Kidney (tissue), 22 donors: ENCODE measurements at places on chromosomes 13 and 19.

GRCh38 chr13:113938246-113938645 is 35.6 kb downstream of the C13orf46 start:
- DNase-seq, result no peak

DNA sequence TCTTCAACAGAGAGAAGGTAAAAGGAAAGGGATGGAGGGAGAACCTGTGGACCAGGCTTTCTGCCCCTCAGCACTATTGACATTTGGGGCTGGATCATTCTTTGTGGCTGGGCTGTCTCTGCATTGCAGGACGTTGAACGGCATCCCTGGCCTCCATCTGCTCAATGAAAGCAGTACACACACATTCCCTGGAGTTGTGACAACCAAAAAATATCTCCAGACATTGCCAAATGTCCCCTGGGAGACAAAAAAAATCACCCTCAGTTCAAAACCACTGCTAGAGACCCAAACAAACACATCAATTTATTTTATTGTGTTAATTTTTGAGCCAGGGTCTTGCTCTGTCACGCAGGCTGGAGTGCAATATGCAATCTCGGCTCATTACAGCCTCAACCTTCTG is 43.3 kb downstream of the INSR start:
- no peak for DNase-seq

- no peak for DNase-seq
Observed at GRCh38 chr19:35738887-35739229, 3.4 kb downstream of the IGFLR1 start.

DNA sequence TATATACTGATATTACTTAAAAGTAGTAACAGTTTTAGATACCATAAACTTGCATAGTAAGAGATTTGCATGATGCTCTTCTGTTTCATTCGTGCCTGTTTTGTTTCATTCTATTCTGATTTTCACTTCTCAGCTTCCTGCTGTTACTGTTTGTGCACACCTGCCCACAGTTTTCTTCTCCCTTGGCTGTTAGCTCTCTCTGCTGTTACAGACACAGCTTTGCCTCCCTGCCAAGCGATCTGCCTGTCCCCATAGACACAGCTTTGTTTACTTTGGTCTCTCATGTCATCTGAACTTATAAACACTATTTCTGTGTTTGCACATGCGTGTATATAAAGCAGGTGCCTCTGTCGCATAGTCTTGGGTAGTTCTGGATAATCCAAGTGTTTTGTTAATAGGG is 21.4 kb upstream of the UPF3A start:
- DNase-seq, result no peak

DNA sequence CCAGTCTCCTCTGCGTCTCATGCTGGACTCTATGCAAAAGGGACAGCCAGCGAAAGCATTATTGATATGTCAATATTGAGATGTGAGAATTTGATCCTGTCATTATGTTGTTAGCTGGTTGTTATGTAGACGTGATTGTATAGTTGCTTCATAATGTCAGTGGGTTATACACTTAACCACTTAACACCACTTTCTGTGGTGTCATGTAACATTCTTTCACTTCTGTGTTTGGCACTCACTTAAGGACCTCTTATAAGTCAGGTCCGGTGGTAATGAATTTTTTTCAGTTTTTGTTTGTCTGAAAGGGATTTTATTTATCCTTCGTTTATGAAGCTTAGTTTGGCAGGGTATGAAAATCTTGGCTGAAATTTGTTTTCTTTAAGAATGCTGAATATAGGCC is 7.1 kb upstream of the SIGLEC7 start:
- DNase-seq, result no peak

- DNase-seq, result no peak
Observed at GRCh38 chr13:51241720-51242119, 19.5 kb downstream of the FAM124A start.

DNA sequence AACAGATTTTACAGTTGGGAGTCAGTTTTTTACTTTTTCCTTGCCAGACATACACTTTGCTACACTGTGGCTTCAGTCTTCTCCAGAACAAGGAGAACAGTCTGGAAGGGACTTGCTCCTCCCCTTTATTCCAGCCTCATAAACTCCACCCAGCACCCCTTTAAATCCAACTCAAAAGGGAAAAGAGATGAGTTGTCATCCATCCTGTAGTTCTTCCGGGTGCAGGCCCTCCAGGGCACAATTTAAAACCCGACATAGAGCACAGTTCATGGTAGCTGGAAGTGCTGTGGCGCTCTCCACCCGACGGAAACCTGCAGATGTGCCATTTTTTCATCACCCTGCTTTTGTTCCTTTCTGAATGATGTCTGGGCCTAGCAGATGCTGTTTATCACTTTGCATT is 98.9 kb downstream of the ZAR1L start:
- no peak for DNase-seq

GRCh38 chr13:34522808-34523207 is 419.3 kb upstream of the NBEA start:
- peak; percentile 16 for DNase-seq

DNA sequence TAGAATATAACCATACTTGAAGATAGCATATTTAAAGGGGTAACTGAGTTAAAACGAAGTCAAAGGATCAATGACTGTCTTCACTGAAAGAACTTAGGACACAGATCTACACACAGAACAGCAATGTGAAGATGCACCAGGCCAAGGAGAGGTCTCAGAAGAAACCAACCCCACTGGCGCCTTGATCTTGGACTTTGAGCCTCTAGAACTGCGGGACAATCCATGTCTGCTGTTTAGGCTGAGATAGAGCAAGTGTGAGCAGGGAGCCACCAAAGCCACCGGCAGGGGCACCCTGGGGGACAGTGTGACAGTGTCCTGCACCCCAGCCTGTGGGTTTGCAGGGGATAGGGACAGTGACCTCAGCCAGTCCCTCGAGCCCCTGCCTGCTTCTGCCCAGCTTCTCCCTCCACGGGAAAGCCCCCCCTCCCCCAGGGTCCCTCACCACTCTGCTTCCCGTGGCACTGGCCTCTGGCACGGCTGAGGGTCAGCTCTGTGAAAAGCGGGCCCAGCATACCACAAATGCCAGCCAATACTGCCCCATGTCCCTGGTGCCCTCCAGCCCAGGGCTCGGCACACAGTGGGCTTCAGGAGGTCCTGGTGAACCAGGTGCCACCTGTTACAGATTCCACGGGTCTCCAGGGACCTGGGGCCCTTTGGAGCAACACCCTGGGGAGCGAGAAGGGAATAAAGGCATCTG is 40.8 kb downstream of the KLF2 start:
- no peak for DNase-seq

- DNase-seq, result no peak
Observed at GRCh38 chr13:56317841-56318240, 822.9 kb upstream of the PRR20A start.

DNA sequence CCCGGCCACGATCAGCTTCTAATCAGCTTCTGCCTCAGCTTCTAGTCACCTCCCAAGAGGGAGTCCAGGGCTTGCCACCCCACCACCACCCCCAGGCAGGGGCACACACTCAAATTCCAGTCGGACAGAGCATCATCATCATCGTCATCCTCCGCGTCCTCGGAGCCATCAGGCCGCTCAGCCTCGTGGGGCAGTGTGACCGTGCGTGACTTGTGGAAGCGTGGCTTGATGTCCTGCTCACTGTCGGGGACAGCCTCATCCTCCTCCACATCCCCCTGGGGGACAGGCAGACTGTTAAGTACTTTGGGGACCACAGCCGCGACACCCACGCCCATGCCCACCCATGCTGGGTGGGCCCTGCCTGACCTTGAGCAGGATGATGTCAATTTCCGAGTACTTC is 12.5 kb downstream of the TNPO2 start:
- DNase-seq, result no peak

GRCh38 chr13:113616281-113616906 is 31.8 kb downstream of the TFDP1 start:
- no peak for DNase-seq

DNA sequence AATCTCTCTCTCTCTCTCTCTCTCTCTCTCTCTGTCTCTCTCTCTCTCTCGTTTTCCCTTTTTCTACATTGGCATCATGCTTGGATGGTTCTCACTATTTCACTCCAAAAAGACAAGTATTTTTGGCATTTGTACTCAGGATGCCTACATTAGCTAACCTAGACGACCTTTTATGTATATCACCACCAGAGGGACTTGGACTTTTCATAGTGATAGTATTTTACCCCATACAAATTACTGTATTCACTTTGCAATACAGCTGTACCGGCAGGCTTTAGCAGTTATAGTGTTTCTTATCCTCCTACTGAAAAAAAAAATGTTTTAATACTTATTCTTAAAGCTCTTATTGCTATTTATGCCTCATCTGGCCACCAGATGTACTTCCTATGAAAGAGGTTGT is 687.2 kb upstream of the KLHL1 start:
- no peak for DNase-seq
